Activated CD8-positive, alpha-beta memory T cell treated with anti-CD3 and anti-CD28 coated beads for 4 hours (primary cell): ENCODE measurements at places on chromosomes 16 and 17.

- DNase-seq, result no peak
Observed at GRCh38 chr17:82300707-82301270, 16.6 kb downstream of the CD7 start.

- DNase-seq, result no peak
Observed at GRCh38 chr17:27956601-27957445, 63.7 kb upstream of the LYRM9 start.

- DNase-seq, result no peak
Observed at GRCh38 chr17:41717408-41718286, 5.5 kb downstream of the GAST start.

DNA sequence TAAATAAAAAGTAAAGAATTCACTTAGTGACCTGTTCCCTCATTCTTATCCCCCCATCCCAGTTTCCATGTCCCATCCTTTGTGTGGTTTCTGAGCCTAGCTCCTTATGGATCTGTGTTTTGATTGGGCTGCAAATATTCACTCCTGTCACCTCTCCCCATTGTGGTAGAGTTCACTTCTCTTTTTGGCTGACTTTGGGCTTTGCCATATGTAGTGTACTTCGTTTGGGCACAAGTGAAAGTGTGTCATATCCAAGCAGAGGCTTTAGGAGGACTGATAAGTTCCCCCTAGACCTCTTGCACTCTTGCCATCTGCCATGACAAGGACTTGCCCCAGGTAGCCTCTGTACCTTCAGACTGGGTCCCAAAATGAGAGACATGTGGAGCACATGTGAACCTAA lies 13.0 kb upstream of the DHRS7B start:
- no peak for DNase-seq

- DNase-seq, result no peak
Observed at GRCh38 chr16:1884155-1884760, 12.3 kb upstream of the MEIOB start.

GRCh38 chr16:5314377-5314776 lies 216.8 kb upstream of the EEF2KMT start:
- DNase-seq, result no peak

DNA sequence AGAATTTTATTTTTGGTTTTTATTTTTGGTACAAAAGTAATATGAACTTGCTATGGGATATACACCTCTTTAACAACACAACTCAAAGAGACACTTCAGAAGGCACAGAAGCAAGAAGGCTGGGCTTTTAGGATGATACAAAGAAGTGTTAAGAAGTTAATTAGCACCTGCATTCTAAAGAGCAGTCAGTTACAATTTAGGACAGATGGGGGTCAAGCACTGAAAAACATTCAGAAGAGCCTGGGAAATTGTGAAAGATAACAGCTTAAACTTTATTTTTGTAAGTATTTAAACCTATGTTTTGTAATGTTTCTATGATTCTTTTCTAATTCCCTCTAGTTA lies 163.5 kb downstream of the CDH8 start:
- DNase-seq, result no peak
